ENCODE measurements at places on chromosomes 6 and 20.

DNA sequence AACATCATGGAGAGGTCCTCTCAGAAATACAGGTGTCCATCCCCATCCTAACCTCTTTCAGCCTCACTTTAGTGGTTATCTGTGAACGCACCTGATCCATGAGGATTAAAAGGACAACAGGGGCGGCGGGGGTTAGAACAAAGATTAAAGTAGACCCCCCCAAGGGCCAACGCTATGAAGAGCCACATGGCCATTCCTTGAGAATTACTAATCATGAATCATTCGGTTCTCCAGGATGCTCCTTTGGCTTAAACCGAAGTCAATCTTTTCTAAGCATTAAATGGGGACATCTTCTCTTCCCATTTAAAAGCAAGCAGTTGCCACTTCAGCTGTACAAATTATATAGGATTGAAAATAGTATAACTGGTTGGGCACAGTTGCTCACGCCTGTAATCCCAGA, 212.4 kb downstream of the GMPR start:
- DNase-seq = no peak

DNA sequence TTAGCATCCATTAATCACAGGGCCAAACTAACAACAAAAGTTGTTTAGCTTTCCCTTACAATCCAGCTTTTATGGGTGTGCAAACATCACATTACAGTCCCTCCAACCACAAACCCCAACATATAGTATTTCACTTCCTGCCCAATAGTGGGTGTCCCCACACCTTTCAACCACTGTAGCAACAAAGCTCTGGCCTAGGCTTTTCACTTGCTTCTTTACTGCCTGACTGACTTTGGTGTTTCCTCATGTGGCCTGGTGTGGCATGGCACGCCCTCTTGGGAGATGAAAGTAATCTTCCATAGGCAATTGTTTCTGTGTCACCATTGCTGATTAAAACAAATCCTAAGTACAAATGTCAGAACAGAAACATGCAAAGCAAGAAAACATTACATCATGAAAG, 46.3 kb downstream of the MCM8 start:
- DNase-seq = peak; percentile 40

GRCh38 chr20:13148402-13148801, 72.7 kb upstream of the ISM1 start:
- no peak for DNase-seq

- no peak for DNase-seq
Observed at GRCh38 chr6:150270330-150271052, 98.3 kb upstream of the IYD start.

DNA sequence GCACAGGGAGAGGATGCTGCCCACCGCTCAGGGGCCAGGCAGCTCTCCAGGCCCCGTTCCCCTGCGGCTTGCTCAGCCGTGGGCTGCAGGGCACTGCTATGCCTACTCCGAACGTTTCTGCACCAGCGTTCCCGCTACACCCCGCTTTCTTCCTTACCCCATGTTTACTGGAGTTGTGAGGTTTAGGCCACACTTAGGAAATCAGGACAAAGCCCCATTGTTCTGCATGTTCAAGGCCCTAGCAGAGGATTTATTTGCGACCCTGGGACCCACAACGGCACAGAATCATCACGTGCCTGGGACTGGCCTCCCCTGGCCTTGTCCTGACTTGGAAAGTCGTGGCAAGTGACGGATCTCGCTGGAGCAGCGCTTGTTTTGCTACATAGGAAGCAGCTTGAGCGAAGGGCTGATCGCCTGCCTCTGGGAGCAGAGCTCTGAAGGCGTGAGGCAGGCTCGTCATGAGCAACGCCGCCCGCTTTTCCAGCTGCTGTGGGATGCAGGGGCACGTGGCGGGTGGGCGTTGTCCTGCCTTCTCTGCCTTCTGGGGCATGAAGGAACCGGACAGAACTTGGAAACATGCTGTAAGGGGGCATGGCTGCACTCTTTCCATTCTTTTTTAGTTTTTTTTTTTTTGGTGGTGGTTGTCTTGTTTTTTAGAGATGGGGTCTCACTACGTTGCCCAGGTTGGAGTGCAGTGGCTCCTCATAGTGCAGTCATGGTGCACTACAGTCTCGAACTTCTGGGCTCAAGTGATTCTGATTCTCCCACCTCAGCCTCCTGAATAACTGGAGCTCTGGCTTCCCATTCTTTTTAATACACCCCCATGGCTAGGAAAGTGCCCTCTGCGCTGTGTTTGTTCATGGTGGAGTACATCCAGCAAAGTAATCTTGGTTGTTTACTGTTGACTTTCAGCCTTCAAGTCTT, 14.6 kb upstream of the TMEM181 start:
- DNase-seq = no peak

DNA sequence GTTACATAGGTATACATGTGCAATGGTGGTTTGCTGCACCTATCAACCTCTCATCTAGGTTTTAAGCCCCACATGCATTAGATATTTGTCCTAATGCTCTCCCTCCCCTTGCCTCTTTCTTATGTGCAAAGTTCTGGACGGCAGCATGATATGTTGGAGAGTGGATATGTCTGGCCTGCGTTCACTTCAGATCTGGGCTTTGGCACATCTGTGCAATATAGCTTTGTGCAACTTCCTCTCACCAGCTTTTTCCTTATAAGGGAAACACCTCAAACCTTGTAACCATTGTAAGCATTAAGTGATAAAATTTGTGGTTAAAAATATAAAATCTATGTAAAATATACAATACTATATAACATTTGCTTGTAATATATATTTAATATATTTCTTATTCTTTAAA, 288.0 kb downstream of the PHACTR1 start:
- no peak for DNase-seq

DNA sequence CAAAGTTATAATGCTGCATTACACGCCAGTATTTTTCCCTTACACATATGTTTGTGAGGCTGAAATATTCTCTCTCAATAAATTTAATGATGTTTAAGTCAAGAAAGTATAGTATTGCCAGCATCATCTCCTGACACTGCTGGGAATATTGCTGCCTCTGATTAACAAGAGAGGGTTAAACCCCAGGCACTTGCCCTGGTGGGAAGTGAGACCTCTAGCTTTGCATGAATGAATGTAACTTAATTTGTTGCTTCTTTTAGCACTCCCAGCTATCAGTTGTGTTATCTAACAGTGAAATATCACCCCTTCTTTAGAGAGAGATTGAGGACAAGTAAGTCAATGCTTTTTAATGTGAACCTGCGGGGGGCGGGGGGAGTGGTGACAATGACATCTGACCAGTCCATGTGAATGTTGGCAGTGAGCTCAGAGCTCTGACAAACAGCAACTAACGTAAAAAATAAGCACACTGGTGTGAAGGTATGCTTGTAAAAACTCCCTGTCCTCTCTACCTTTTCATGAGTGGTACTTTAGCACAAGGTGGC, 9.8 kb downstream of the FOXA2 start:
- DNase-seq = no peak

DNA sequence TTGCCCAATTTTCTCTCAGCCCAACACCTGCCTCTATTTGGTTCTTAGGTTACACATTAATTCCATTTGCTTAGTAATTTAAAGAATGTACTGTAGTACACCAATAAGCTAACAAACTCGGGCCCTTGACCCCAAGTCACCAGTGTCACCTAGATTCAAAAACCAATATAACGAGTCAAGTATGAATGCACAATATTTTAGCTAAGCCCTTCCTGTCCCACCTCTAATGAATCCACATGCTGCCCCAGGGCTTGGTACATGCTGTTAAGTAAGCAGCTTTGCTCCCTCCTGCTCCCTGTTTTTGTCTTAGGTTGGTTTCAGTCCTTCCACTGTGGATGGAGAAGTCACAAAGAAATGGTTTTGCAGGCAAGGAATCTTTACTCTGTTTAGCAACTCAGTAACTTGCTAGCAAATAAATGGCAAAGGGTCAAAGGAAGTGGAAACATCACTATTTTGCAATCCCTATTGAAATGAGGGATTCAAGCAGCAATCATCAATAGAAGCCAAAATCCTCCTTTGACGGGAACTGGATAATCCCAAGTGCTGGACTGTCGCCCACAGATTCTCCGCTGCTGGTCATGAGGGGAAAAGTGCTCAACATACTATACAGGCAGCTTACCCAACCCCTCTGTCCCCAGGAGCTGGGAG, 5.0 kb upstream of the MPC1 start:
- no peak for DNase-seq

- DNase-seq = no peak
Observed at GRCh38 chr6:11811644-11812264, 33.2 kb upstream of the ADTRP start.

- no peak for DNase-seq
Observed at GRCh38 chr6:161163466-161164181, 110.2 kb downstream of the AGPAT4 start.

- no peak for DNase-seq
Observed at GRCh38 chr20:40265825-40266533, 423.1 kb downstream of the MAFB start.

- no peak for DNase-seq
Observed at GRCh38 chr6:24004062-24004461, 122.0 kb upstream of the NRSN1 start.

GRCh38 chr20:8589956-8590355, 457.9 kb downstream of the PLCB1 start:
- DNase-seq = no peak

DNA sequence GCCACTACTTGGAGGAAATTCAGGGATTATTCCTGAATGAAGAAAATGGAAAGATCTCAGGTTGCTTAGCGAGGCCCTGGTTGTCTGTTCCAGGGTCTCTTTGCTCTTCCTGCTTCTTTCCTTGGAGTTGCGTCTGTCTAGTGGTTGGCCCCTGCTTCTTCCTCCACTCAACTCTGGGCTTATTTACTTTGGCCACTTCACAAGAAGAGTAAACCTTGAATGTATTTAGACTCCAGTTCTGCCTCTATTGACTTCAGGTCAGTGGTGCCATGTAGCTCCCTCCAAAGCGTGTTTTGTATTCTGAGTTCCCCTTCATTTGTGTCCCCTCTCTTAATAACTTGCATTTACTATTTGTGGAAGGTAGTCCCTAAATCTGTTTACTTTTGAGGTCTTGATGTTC, 456.5 kb downstream of the UTRN start:
- DNase-seq = no peak

- no peak for DNase-seq
Observed at GRCh38 chr6:41657131-41658094, 19.1 kb downstream of the MDFI start.

DNA sequence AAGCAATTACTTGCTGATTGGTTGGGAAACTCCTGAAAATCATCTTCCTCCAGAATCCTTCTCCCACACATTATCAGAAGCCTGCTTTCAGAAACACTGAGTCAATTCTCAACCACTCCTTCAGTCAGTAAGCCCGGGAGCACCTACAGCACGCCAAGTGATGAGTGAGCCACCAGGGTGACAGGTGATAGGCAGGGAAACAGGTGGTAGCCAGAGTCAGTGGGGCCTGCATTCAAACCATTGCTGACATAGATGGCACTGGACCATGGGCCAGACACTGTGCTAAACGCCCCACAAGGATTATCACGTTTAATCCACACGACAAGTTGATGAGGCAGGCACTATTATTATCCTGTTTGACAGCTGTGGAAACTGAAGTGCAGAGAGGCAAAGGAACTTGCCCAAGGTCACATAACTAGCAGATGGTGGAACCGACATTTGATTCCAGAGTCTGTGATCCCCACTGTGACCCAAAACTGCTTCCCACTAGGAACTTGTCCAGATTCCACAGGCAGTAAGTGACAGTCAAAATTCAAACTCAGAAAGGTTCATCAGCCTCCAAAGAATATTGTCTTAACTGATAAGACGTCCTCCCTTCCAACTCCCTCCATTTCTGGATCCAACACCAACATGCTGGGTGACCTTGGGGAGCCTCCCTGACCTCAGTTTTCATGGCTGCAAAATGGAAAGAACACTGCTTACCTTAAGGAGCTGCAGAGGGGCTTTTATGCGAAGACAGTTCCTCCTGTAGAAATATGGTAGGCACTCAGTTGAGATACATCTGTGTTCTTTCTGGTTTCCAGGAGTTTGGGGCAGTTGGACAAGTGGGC, 23.9 kb upstream of the TOP1 start:
- no peak for DNase-seq

- no peak for DNase-seq
Observed at GRCh38 chr20:9059931-9060330, 9.0 kb upstream of the PLCB4 start.
